Sciatic nerve (tissue), 2 donors: ENCODE measurements at places on chromosomes 1 and 21.

GRCh38 chr1:111062081-111062480, 77.8 kb downstream of the DRAM2 start:
- no peak for DNase-seq

DNA sequence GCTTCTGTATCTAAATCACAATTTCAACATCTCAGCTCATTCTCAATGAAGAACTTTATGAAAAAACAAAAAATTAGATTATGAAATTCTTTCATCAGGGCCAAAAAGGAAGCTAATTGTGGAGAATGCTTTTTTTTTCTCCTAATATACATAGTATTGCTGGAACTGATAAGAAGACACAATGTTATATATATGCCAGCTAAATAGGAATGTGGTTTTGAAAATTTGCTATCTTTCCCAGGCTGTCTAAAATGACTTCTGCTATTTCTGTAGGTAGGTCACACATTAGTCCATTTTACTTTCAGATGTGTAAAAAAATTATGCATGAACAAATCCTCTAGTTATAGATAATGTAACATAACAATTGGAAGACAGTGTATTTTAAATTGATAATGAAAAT, 732.9 kb downstream of the RWDD3 start:
- DNase-seq: no peak

- no peak for DNase-seq
Observed at GRCh38 chr1:241605146-241605805, 34.9 kb downstream of the CHML start.

DNA sequence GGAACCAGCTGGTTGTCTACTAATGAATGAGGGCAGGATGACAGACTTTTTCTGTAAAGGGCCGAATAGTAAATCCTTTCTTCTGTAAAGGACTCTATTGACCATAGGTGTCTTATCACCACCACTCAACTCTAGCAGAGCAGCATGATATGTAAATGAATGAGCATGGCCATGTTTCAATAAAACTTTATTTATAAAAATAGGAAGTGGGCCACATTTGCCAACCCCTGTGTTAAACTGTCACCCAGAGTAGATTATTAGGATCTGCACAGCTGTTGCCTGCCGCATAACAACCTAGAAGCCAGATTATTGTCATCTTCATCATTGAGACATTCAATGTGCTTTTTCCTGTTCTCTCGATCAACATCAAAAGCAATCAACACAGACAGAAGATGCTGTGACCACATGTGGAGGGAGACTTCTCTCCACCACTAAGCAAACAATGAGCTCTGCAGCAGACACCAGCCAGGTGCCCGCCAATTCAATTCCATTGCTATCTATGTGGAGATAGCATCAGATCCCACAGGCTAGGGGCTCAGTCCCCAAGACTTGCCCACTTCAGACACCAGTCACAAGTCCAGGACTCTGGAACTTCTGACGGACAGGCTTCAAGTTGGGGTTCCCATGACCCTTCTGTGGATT, 6.8 kb upstream of the EFHD2 start:
- DNase-seq: no peak

- DNase-seq: no peak
Observed at GRCh38 chr1:180937624-180938225, 25.0 kb downstream of the KIAA1614 start.

- DNase-seq: no peak
Observed at GRCh38 chr1:108149796-108150467, 50.2 kb downstream of the SLC25A24 start.

DNA sequence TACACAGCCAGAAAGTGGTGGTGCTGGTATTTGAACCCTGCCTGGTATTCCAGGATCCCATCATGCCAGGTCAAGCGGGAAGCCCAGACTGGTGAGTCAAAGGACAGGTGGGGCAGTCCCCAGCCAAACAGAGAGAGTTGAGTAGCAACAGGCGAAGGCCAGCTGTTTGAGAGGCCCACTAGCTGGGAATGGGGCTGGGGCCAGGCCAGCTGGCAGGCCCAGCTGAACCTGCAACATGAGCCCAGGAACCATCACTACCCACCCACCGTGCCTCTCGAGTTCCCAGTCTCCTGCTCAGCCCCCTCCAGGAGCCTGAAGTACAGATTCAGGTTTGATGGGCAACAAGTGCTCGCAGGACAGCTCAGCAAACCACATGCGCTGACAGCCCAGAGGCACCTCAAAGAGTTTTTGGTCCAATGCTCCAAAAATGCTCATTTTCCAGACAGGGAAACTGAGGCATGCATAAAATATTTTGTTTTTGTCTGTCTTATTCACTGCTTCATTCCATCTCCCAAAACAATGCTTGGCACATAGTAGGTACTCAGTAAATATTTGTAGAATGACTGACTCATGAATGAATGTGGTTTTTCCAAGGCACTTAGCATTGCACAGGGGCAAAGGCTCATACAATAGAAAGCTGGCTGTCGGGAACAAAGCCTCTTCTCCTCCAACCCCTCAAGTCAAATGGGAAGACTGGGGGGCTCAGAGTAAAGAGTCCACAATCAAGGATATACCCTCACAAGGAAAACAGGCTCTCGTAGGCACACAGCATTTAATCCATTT, 42.5 kb upstream of the CLIC4 start:
- DNase-seq: no peak

- DNase-seq: no peak
Observed at GRCh38 chr1:217535601-217536377, 95.1 kb downstream of the GPATCH2 start.
